ENCODE measurements at places on chromosomes 12 and 14.

DNA sequence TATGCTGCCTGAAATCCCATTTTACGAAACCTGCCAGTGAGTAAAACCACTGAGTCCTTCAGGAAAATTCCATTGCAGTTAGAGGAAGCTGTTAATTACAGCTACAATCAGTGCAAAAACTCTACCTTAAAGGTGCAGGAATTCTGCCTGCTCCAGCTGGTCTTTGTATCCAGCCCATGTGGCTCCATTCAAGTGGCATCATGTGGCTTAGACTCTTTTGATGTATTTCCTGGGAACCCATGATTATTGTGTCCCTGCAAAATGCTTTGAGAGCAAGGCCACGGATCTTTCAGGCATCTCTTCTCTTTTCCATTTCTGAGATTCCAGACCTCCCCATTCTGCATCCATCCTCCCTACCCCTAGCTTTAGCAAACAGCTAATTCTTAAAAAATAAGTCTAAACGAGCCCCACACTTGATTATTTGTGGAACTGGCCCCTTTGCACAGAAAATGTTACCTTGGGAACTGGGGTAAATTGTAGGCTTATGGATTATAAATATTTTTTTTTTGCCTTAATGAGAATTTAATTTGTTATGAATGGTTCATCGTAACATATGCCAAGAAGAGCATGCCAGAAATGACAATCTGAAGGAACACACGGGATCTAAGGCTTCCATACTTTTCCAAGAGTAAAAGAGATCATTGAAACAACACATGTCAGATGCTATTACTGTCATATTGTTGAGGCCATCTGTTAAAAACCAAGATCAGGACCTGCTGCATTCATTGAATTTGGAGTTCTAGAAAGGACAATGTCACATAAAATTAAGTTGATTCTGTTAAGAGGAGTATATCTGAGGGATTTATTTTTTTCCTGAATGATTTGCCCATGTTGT is 144.6 kb downstream of the TPH2 start:
- DNase-seq = no peak

- DNase-seq = no peak
Observed at GRCh38 chr12:56578983-56579546, 51.1 kb downstream of the BAZ2A start.

GRCh38 chr12:49828133-49829091 is at the start of gene NCKAP5L:
Gene NCKAP5L (minus strand): TSS chr12:49828413. CDS start chr12:49804044, 24,369 bp downstream.
- DNase-seq = peak; percentile 78

DNA sequence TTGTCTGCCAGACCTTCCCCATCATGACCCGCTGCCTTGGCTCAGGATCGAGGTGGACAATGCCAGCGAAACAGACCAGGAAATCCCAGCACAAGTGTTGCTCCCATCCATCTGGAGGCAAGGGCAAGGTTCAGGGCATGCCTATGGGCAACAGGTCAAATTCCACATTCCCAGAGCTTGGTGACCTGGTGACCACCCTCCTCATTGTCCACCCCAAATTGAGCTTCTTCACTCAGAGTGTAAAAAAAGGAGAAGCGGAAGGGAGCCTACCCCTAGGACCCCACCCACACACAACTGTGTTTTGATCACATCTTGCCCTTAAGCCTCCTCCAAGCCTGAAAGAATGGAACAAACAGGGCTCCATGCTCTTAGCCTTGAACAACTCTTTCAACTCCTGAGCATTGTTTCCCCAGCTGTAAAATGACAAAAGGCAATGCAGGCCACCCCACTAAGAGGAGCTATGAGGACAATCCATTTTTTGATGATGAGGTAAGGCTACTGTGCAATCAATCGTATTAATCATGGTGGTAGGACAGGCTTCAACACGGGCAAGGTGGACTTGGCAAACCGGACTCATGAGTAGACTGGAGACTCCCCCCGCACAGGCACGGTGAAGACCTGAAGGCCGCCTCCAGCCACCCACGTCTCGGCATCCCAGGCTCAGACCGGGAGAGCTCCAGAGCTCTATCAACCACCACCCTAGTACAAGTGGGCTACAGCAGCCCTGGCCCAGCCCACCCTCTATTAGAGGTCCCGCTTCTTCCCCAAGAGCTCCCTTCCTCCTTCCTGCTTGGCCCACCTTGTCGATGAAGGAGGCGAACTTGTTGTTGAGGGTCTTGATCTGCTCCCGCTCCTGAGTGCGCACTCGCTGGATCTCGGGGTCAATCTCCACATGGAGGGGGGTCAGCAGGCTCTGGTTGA is 866 bp downstream of the KRT79 start:
- no peak for DNase-seq

GRCh38 chr14:23432102-23432925 is 3.1 kb downstream of the MYH7 start:
- DNase-seq = no peak

DNA sequence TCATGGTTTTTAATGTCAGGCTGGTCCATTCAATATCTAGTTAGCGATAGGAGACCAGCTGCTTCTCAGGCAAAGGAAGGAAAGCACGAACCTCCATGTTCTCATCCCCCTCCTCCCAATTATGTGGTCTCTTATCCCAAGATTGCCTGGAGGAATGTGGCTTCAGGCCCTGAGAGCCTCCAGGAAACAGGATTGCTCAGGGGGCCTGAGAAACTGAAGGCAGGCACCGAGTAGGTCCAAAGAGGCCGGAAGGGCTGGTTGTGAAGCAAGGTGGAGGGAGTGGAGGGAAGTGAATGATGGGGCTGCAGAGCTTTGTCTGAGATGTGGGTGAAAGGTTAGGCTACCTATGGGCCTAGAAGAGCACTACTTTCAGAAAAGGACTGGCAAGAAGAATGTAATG is 188.2 kb upstream of the DDHD1 start:
- DNase-seq = no peak

- no peak for DNase-seq
Observed at GRCh38 chr12:130468700-130469245, 131.1 kb downstream of the PIWIL1 start.

Data from NCI-H1105 (cell line).